AG08396 (cell line): ENCODE measurements at places on chromosomes 7 and 10.
A peak's percentile ranks its signal among the peaks of the same experiment; 100 is the strongest.

GRCh38 chr10:70714951-70715350 lies 42.6 kb downstream of the ADAMTS14 start:
- DNase-seq: no peak

- no peak for DNase-seq
These were observed 136.2 kb downstream of the LHPP start for GRCh38 chr10:124597846-124598165.

- DNase-seq: no peak
These were observed 259.0 kb downstream of the GRM8 start for GRCh38 chr7:126993626-126994213.

- DNase-seq: no peak
These were observed 173.9 kb upstream of the AOAH start for GRCh38 chr7:36898186-36898585.

- DNase-seq: no peak
These were observed 13.6 kb downstream of the TTYH3 start for GRCh38 chr7:2645274-2645868.

DNA sequence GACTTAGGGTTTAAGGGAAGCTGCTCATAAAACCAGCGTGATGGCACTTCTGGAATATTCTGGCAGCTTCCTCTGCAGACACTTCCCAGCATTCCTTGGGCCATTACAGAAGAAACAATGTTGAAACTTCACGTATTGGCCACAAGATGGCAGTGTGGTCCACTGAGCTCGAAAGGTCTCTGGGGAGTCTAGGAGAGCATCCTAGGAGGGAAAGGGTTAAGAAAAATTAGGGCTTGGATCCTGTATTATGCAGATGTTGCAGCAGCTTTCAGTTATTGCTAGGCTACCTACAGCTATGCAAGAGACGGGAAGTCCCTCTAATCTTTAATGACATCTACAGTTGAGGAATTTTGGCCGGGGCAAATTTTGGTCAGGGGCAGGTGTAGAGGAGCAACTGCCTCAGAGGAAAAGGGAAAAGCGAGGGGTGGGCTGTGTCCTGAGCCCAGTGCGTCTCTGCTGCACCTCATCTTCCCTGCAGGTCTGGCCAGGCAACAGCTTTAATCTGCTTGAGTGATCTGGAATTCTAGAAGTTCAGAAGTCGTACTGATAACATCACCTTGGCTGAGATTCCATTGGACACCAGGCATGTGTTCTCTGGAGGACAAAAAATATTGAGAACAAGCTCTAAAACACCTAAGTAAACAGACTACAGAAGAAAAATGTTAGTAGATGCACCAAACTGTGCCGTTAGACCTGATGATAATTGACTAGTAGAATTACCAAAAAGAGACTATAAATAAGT lies 220.8 kb upstream of the PRSS58 start:
- peak; percentile 17 for DNase-seq

GRCh38 chr7:116836048-116836447 lies 26.3 kb upstream of the CAPZA2 start:
- no peak for DNase-seq

DNA sequence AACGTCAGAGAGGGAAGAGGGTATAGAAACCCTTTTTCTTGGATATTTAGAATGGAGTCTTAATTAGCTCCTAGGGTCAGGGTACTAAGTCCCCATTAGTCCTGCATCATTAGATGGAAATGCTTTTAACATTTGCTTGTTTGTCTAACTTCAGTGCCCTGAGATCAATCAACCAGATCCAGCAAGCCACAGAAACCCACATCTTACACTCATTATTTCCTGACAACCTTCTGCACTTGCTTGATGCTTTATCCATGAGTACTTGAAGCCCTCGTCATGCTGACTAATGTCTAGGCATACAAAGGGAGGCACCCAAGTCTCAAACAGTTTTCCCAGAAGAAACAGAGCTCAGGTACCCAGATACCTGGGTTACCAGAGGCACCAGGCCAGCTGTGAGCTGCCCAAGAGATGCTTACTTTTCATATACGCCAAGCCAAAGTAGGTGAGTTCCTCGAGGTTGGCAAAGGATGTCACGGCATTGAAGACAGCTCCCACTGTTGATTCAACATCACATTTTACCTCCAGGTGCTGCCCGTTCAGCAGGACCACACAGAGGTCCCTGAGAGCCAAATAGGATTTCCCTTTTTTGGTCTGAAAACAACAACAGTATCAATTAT lies 42.7 kb downstream of the FRMPD2 start:
- no peak for DNase-seq
